Breast epithelium (tissue), 4 donors: ENCODE measurements at places on chromosomes 16 and 17. TPM values are rescaled to one million over a fixed set of nuclear protein-coding genes. Genes with fewer than 3 reads are reported as not detected.

GPRC5C gene
- 40.3 TPM for total RNA-seq

PVALEF gene
- total RNA-seq, result not detected

KLHL10 gene
- total RNA-seq, result 0.80 TPM

SEPTIN12 gene
- total RNA-seq, result not detected

MT3 gene
- total RNA-seq, result not detected

TSNAXIP1 gene
- 3.9 TPM for total RNA-seq

CDK5R1 gene
- 0.66 TPM for total RNA-seq

- H3K27me3 ChIP-seq, result no peaks in the 10 kb centered on the region
- no peak for DNase-seq
Measured at GRCh38 chr17:77315010-77315409, 174.2 kb downstream of the SEC14L1 start.

DNA sequence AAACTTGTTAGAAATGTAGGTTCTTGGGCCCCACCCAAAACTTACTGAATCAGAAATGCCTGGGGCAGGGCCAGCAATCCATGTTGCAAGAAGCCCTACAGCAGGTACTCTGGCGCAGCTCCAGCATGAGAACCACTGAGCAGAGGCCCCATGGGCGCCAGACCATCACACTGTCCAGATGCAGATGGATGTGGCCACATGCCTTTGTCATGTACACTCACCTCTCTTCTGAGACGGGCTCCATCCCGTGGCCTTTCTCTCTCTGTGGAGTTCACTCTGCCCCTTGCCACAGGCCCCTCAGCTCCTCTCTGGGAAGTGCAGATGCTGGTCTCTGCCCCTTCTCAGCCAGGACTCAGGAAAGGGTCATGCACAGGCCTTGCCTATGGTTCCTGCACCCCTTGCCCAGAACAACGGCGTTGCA is 2.3 kb upstream of the CCNF start:
- DNase-seq, result no peak
- no peak overlapping the region for H3K4me3 ChIP-seq
- no peak overlapping the region for H3K27ac ChIP-seq
- peaks cover 6% of the 10 kb centered on the region for H3K4me1 ChIP-seq

GRCh38 chr16:50816901-50817555 is 75.1 kb downstream of the CYLD start:
- no peak for DNase-seq
- H3K4me1 ChIP-seq, result no peaks in the 10 kb centered on the region

DNA sequence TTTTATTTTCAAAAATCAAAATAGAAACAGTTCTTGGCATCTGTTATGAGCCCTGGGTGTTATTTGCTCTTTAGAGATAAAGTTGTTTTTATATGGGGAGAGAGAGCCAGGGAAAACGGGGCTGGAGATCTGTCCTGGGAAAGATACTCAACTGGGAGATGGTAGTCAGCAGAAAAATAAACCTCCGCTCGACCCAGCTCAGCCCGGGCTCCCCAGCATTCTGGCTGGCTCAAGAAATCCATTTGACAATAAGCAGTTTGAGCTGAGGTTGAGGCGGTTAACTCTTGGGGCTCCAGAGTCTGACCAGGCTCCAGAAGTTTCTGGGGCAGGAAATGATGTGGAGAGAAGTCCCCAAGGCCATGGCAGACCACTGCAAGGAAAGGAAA is 151.9 kb downstream of the IRX5 start:
- no peak for DNase-seq
- H3K36me3 ChIP-seq, result no peaks in the 10 kb centered on the region
- no peak overlapping the region for H3K27ac ChIP-seq
- no peaks in the 10 kb centered on the region for H3K27me3 ChIP-seq
- H3K4me1 ChIP-seq, result no peaks in the 10 kb centered on the region

DNA sequence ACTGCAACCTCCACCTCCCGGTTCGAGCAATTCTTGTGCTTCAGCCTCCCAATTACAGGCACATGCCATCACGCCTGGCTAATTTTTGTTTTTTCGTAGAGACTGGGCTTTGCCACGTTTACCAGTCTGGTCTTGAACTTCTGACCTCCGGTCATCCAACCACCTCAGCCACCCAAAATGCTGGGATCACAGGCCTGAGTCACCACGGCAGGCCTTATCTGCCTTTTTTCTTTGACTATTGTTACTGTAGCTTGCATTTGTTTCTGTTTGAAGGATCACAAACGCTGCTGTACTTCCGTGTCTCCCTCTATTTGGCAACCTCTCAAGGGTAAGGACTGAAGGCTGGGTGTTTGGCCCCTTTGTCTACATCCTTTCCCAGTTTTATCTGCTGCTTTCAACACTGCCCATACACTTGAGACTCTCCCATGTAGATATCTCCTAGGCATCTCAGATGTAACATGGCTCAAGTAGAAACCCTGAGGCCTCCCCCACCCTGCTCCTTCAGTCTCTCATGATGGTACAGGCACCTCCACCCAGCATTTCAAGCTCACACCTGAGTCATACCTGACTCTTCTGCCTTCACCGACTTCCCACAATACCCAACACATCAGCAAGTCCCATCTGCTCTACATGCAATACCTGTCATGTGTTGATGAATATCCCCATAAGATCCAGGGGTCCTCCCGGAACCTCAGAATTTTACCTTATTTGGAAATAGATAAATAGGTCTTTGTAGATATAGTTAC is 219.0 kb downstream of the CPPED1 start:
- no peak overlapping the region for H3K4me3 ChIP-seq
- no peak for DNase-seq
- no peaks in the 10 kb centered on the region for H3K4me1 ChIP-seq

DNA sequence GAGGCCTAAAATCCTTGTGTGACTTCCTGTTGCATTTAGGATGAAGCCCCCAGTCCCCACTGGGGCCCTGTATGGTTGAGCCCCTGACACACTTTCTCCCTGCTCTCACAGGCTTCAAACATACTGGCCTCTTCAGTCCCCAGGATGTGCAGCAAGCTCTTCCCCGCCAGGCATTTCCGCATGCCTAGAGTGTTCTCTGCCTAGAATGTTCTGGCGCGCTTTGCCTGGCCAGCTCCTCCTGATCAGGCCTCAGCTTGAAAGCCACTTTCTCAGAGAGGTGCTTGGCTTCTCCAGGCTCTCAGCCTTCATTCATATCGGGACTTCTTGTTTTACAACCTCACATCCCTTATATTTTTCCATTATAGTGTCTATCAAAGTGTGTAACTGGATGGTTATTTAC is 123.7 kb downstream of the SPACA3 start:
- DNase-seq, result no peak
- no peaks in the 10 kb centered on the region for H3K36me3 ChIP-seq
- H3K4me3 ChIP-seq, result no peak overlapping the region
- no peaks in the 10 kb centered on the region for H3K27me3 ChIP-seq
- peaks cover 4% of the 10 kb centered on the region for H3K4me1 ChIP-seq

DNA sequence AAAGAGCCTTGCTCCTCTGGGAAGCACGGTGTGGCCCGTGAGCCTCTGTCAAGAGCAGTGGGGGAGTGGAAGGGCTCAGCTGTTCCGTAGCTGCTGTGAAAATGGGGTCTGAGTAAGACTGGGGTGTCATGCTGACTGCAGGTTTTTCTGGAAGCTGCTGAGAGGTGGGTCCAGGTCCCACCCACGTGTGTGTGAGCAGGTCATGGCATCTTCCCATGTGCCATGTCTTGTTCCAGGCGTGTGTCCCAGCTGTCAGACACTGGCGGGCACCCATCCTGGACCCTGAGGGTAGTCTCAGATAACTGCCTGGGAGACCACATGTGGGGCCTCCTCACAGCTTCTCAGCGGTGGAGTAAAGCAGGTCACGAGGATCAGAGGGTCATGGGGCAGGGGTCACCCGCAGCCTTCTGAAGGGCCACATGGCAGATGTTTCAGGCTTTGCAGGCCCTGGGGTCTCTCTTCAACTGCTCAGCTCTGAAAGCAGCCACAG is 92.9 kb downstream of the NPIPB11 start:
- H3K4me1 ChIP-seq, result no peaks in the 10 kb centered on the region
- H3K27ac ChIP-seq, result no peak overlapping the region
- H3K4me3 ChIP-seq, result no peak overlapping the region
- no peaks in the 10 kb centered on the region for H3K36me3 ChIP-seq

DNA sequence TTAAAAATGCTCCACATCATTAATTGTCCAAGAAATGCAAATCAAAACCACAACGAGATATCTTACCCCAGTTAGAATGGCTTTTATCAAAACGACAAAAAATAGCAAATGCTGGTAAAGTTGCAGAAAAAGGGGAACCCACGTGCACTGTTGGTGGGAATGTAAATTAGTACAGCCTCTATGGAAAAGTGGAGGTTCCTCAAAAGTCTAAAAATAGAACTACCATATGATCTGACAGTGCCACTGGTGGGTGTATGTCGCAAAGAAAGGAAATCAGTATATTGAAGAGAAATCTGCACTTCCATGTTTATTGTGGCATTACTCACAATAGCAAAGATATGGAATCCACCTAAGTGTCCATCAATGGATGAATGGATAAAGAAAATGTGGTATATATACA is 38.2 kb upstream of the ZFHX3 start:
- H3K27me3 ChIP-seq, result peaks cover 2% of the 10 kb centered on the region
- H3K4me3 ChIP-seq, result no peak overlapping the region
- no peak overlapping the region for H3K27ac ChIP-seq
- H3K4me1 ChIP-seq, result no peaks in the 10 kb centered on the region
- H3K36me3 ChIP-seq, result no peaks in the 10 kb centered on the region
- no peak for DNase-seq

- no peak overlapping the region for H3K27ac ChIP-seq
- no peak for DNase-seq
- no peaks in the 10 kb centered on the region for H3K36me3 ChIP-seq
- H3K27me3 ChIP-seq, result no peaks in the 10 kb centered on the region
- H3K4me1 ChIP-seq, result no peaks in the 10 kb centered on the region
Measured at GRCh38 chr16:84949772-84950436, 61.4 kb downstream of the ZDHHC7 start.

- no peaks in the 10 kb centered on the region for H3K27me3 ChIP-seq
- no peak overlapping the region for H3K4me3 ChIP-seq
- DNase-seq, result no peak
- no peak overlapping the region for H3K27ac ChIP-seq
- no peaks in the 10 kb centered on the region for H3K36me3 ChIP-seq
- H3K4me1 ChIP-seq, result no peaks in the 10 kb centered on the region
Measured at GRCh38 chr17:43800736-43801135, 20.5 kb downstream of the CFAP97D1 start.

DNA sequence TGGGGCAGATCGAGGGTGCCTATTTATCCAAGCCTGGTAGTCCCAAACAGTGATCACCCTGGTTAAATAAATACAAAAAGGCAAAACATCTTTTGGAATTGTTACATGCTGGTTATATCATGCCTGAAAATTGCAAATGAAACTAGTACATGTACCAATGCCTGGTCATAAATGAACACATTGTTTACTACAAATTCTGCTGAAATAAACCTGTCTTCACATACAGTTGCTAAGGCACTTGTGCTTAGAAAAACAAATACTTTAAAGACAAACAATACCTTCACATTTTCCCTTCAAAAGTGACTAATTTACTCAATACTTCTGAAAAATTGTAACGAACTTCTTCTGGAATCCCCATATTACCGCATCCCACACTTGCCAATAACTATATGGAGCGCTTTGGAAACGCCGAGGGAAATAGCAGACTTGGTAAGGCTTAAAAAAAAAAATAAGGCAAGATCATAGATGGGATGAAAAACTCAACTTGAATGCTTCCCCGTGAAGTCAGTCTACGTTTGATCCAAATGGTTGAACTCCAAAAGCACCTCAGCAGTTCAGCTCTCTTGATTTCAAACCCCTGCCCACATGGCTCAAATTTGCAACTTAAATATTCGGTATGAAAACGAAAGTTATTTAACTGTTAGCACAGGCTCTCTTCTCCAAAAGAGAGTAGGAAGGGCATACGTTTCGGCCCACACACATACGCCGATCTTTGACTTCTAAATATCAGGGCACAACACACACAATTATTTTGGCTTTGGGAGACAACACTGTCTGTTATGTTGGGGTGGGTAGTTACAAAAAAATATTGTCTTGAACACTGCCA is 264.5 kb downstream of the NTN1 start:
- H3K36me3 ChIP-seq, result no peaks in the 10 kb centered on the region
- no peaks in the 10 kb centered on the region for H3K27me3 ChIP-seq
- no peaks in the 10 kb centered on the region for H3K4me1 ChIP-seq
- no peak for DNase-seq
- no peak overlapping the region for H3K27ac ChIP-seq

- H3K4me1 ChIP-seq, result no peaks in the 10 kb centered on the region
- H3K36me3 ChIP-seq, result no peaks in the 10 kb centered on the region
- DNase-seq, result no peak
- no peak overlapping the region for H3K4me3 ChIP-seq
- no peak overlapping the region for H3K27ac ChIP-seq
Measured at GRCh38 chr16:12311309-12311708, 334.8 kb downstream of the SNX29 start.

- H3K27ac ChIP-seq, result no peak overlapping the region
- no peaks in the 10 kb centered on the region for H3K27me3 ChIP-seq
- H3K4me1 ChIP-seq, result no peaks in the 10 kb centered on the region
- no peak overlapping the region for H3K4me3 ChIP-seq
- DNase-seq, result no peak
- no peaks in the 10 kb centered on the region for H3K36me3 ChIP-seq
Measured at GRCh38 chr17:5203908-5204294, 12.2 kb upstream of the ZNF594 start.

DNA sequence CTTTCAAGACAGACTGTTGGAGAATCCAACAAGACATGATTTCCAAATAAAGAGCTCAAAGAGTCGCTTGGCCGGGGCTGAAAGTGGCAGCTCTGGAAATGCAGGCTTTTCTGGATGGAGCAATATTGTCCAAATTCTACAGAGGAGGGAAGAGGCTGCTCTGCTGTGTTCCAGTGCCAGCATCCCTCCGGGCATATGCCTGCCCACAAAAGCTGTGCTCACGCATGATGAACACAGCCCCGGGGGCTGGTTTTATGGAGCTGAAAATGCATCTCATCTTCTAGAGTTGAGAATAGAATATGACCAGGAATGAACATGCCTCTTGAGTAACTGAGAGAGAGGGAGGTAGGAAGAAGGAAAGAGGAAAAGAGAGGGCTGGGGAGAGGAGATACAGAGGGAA is 74.7 kb upstream of the TOX3 start:
- H3K27ac ChIP-seq, result no peak overlapping the region
- no peaks in the 10 kb centered on the region for H3K27me3 ChIP-seq
- H3K4me3 ChIP-seq, result no peak overlapping the region
- H3K36me3 ChIP-seq, result no peaks in the 10 kb centered on the region
- H3K4me1 ChIP-seq, result no peaks in the 10 kb centered on the region
- no peak for DNase-seq

GRCh38 chr16:12257926-12258561 is 281.5 kb downstream of the SNX29 start:
- no peak for DNase-seq
- H3K4me3 ChIP-seq, result no peak overlapping the region
- no peak overlapping the region for H3K27ac ChIP-seq
- H3K36me3 ChIP-seq, result no peaks in the 10 kb centered on the region

DNA sequence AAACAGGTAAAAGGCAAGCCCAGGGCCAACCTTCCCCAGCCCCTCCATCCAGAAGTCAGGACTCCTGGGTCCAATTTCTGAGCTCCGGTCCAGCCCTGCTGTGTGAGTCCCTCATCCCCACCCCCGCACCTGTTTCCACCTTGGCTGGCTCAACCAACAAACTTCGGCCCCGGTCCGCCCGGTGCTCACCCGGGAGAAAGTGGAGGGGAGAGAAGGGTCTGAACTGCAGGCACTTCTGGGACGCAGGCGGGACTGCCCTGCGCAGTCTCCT is 541 bp downstream of the RHBDF2 start:
- H3K36me3 ChIP-seq, result no peaks in the 10 kb centered on the region
- peaks cover 9% of the 10 kb centered on the region for H3K4me1 ChIP-seq
- no peaks in the 10 kb centered on the region for H3K27me3 ChIP-seq
- H3K27ac ChIP-seq, result peak overlapping the region; percentile 81
